Epithelial cell of umbilical artery (primary cell): ENCODE measurements at places on chromosomes 13 and 19. TPM values are rescaled to one million over a fixed set of nuclear protein-coding genes. Genes with fewer than 3 reads are reported as not detected.

Gene PSG11
- total RNA-seq: not detected in 2 replicates

Gene AXL
- 76.3 and 92.6 TPM in 2 replicates for total RNA-seq

Gene LILRB5
- total RNA-seq: not detected in 2 replicates

Gene GPR183
- total RNA-seq: not detected in 2 replicates

Gene C19orf67
- total RNA-seq: not detected in 2 replicates

Gene NAT14
- 11.7 and 18.2 TPM in 2 replicates for total RNA-seq

Gene SCN1B
- 2.9 and 3.5 TPM in 2 replicates for total RNA-seq

Gene SPART
- 54.9 and 110 TPM in 2 replicates for total RNA-seq
